GM19239 (cell line): ENCODE measurements at places on chromosomes 7 and 10.

GRCh38 chr7:89133819-89134218 is 338.3 kb upstream of the TEX47 start:
- no peak for DNase-seq

GRCh38 chr7:115471891-115472290 is 550.0 kb downstream of the MDFIC start:
- no peak for DNase-seq

- DNase-seq: no peak
Measured at GRCh38 chr7:24304494-24305095, 20.6 kb downstream of the NPY start.

DNA sequence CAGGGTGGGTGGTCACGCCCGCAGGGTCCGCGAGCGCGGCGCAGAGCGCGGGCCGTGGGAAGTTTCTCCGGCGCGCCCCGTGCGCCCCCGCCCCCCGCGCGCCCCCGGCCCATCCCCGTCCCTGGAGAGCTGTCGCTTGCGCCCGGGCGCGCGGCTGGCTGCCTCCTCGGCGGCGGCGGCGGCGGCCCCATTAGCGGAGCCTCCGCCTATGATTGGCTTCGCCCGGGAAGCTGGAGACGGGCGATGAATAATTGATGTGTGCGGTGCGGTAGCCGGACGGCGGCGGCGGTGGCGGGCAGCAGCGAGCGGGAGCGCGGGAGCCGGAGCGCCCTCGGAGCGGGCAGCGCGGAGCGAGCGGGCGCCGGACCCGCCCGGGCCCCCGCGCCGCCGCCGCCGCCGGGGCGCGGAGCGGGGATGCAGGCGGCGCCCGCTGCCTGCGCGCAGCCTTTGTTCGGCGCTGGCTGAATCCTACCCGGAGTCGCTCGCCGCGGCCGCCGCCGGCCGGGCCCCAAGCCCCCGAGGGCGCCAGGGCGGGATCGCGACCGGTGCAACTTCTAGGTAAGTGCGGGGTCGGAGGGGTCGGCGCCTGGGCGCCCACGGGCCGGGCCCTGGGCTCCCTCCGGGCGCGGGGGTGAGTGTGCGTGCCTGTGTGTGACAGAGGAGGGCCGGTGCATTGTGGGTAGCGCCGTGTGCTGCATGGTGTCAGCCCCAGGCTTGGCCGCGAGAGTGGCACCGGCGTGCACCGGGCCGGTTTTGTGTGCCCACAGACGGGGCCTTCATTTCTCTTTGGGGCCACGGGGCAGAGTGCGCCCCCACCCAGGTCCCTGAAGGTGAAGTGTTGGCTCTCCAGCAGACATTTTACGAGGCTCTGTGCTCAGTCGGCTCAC is 103.8 kb upstream of the PPIF start:
- DNase-seq: peak; percentile 80

DNA sequence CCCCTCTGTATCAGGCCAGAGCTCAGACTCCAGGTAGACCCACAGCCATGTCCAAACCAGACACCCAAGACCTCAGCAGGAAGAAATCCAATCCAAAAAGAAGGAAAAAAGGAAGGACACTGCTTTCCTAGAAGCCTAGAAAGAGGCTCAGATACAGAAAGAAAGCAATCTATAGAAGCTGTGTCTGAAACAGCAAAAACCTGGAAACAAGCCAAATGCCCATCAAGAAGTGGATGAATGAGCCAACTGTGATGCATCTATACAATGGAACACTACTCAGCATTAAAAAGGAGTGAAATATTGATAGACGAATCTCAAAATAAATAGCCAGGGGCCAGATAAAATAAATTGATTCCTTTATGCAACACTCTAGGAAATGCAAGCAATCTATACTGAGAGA is 31.6 kb downstream of the GRB10 start:
- DNase-seq: no peak

- DNase-seq: no peak
Measured at GRCh38 chr10:102431452-102432124, 786 bp downstream of the CUEDC2 start.

GRCh38 chr7:13240349-13240748 is 552.9 kb downstream of the ARL4A start:
- no peak for DNase-seq

DNA sequence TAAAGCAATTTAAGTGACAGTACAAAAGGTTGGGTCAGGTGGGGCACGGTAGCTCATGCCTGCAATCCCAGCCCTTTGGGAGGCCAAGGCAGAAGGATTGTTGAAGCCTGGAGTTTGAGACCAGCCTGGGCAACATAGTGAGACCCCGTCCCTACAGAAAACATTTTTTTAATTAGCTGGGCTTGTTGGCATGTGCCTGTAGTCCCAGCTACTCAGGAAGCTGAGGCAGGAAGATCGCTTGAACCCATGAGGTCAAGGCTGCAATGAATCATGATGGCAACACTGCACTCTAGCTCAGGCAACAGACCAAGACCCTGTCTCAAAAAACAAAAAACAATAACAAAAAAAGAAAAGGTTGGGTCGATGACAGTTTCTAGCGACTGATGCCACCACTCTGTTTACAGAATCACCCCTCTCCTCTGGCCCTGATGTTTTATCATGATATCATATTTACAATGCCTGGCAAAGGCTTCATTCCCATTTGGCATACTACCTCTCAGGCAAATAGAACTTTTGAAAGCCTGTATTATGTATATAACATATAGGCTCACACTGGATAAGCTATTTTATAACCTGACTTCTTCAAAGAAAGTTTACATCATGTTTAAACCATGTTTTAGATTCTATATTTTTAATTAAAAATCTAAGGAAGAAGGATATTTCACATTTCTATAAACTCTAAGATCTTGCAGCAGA is 558 bp upstream of the ABCC2 start:
- DNase-seq: no peak

DNA sequence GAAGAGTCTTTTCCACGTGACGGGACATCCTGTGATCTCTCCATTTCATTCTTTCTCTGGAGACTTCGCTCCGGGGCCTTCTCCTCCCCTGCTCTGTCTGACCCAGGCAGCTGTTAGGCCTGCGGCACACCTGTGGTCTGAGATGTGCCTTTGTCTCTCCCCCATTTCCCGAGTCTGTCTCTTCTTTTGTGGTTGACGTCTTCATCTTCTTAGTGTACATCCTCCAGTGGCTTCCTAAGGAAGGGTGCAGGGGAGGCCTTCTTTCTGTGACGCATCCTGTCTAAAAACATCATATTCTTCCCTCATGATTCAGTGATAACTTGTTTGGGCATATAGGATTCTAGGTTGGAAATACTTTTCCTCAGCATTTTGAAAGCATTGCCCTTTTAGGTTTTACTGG is 17.2 kb upstream of the ATP6V0E2 start:
- no peak for DNase-seq

- no peak for DNase-seq
Measured at GRCh38 chr7:2116989-2117591, 115.7 kb downstream of the MAD1L1 start.

DNA sequence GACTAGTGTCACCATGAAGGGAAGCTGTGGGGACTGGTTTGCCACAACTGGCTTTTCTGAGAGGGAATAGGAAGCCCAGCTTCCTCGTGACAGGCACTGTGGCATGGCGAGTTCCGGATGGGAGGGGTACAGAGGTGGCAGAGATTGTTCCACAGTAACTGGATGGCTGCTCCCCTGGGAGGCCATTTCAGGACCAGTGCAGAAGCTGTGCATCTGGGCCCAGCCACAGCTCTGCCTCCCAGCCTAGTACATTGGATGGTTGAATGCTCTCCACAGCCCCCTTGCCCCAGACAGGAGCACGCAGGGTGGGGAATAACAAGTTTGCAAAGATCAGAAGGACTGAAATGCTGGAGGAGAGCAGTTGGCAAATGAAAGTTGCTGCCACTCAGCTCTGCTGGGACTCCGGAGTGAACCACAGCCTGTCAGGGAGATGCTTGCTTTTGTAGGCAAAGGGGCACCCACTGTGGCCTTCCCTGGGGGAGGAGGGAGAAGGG is 51.8 kb downstream of the GSDME start:
- DNase-seq: no peak

DNA sequence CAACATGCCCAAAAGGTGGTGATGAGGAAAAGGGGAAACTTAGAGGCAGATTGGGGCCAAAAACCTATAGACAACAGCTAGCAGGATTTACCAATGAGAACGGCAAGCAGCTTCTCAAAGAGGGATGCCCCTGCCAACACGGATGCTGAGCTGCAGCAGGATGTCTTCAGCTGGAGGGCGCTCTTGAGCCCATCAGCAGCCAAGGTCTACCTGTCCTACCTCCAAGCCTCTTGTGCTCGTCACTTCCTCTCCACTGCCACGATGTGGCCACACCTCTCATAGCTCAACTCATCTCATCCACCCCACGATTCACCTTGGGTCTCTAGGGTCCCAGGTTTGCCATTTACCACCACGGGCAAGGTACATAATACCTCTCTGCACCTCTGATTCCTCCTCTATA is 36.5 kb downstream of the DLG5 start:
- DNase-seq: no peak

DNA sequence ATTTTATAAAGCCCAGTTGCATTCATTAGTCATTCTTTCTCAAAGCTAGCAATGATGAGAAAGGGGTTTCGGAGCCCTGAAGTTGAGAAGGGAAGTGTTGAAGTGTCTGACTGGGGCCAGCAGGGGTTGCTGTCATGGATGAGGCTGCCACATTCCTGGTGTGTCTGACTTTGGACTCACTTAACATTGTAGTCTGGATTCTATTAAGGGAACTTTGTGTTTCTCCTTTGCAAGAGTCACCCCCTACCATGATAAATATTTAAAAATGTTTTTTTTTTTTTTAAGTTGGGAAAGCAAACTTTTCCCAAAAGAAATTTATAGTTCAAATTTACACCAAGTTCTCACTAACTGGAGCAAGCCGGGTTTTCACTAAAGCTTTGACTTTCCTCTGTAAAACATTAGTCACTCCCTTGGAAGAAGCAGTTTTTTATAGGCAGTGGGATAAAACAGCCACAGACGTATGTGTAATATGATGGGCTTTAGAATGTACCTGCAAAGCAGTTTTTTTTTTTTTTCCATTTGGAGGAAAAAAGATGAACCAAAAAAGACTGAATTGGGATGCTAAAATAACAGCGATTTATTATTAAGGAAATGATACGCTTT is 243.6 kb downstream of the TWIST1 start:
- DNase-seq: no peak

GRCh38 chr7:65216469-65216868 is 157.2 kb upstream of the ZNF92 start:
- no peak for DNase-seq

DNA sequence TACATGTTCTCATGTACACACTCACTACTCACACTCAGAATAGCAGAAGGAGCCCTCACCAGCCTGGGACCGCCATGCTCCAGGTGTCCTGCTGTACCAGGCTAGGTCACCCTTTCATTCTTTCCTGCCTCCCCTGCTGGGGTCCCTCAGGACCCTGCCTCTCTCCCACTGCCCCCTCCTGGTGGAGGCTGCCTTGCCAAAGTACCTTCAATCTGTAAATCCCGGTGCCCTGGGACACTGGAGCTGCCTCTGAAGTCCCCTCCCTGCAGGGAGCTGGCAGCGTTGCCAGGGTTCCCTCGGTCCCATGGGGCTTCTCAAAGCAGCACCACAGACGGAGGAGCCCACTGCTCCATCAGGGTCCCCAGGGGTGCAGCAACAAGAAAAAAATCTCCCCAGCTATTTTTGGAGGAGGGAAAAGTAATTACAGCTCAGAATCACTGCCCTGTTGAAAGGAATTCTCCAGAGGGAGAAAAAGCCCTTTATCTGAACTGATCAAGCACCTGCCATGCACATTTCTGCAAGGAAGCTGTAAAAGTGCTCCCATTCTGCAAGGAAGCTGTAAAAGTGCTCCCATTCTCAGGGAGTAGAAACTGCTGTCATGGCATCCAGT is 259.9 kb downstream of the PTPRN2 start:
- no peak for DNase-seq

GRCh38 chr10:109940117-109940516 is 16.8 kb upstream of the XPNPEP1 start:
- no peak for DNase-seq

GRCh38 chr10:84863675-84864074 is 535.3 kb downstream of the CCSER2 start:
- DNase-seq: no peak

- no peak for DNase-seq
Measured at GRCh38 chr7:114688443-114689055, 233.3 kb upstream of the MDFIC start.

DNA sequence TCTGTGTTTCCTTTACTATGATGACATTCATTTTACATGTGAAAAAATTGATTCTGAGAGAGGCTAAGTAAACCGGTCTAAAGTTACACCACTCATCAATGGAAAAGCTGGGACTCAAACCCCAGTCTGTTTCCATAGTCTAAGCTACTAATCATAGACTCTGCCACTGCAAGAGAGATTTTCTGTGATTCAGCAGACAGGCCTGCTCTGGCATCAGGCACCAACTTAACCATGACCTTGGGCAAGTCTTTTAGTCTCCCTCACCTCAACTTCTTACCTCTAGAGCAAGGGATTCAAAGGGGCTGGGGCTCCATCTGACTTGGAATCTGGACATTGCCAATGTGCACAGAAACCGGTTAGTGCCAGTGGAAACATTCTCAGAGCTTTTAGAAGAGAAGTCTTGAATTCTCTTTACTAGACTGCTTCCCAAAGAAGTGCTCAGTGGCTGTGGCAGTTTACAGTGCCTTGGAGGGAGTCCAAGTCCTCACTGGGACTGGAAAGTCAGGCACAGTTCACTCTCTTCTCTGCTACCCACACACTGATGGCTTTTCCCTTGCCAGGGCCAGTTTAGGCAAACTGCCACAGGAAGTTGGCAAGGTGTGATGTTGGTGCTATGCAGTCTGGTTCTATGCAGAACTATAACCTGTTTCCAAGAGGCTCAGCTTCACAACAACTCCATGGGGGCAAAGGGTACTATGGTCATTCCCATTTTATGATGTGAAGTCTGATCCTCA is 4.5 kb upstream of the BLNK start:
- DNase-seq: no peak

DNA sequence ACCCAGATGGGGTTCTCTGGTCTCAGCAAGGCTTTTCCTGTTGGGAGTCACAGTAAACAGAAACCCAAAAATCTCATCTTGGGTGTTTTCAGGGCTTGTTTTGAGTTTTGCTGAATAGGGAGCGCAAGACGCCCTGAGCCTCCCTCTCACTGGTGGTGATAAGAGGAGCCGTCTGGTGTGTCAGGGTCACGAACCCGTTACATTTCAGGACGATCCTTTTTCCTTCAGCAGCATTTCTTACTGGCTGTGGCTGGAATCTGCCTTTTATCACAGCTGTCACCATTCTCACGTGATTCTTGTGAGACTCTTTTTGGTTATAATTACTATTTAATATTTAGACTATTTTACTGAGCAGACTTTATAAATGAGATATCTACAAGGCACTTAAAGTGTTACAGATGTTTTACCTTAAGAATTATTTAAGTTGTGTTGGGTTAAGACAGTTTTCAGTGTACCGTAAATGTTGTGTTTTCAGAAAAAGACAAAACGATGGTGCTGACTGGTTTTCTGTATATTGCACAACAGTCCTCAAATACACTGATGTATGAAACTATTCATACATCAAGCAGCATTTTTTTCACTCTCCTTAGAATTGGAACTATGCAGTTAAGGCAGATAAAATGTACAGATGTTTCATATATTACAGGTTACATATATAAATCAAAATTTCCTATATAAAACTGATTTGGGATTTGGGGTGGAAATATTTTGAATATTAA is 2.2 kb upstream of the GET4 start:
- no peak for DNase-seq
